ENCODE measurements at places on chromosomes 13 and 19. TPM values are rescaled to one million over a fixed set of nuclear protein-coding genes. Genes with fewer than 3 reads are reported as not detected.

The PGLYRP2 gene
- total RNA-seq, result 0.09 TPM

The TUBA3C gene
- not detected for total RNA-seq

The ATP8B3 gene
- 28.7 TPM for total RNA-seq

The SYDE1 gene
- 1.9 TPM for total RNA-seq

The SMIM44 gene
- not detected for total RNA-seq

The CTXN1 gene
- not detected for total RNA-seq
